ENCODE measurements at places on chromosomes 1 and 21. TPM values are rescaled to one million over a fixed set of nuclear protein-coding genes. Genes with fewer than 3 reads are reported as not detected.

Gene ADAMTSL4
- 0.38 TPM for total RNA-seq

Gene OR2T2
- not detected for total RNA-seq

Gene ARHGAP30
- total RNA-seq = 0.07 TPM

Gene AMY1C
- total RNA-seq = not detected

Gene TXNDC12
- 48.3 TPM for total RNA-seq

Gene SPAG17
- total RNA-seq = 0.05 TPM

Gene TTC24
- not detected for total RNA-seq

Gene MSH4
- total RNA-seq = 0.05 TPM

Gene LIPI
- not detected for total RNA-seq

Gene LRRC3
- total RNA-seq = 0.50 TPM
